ENCODE measurements at places on chromosomes 4 and X.

DNA sequence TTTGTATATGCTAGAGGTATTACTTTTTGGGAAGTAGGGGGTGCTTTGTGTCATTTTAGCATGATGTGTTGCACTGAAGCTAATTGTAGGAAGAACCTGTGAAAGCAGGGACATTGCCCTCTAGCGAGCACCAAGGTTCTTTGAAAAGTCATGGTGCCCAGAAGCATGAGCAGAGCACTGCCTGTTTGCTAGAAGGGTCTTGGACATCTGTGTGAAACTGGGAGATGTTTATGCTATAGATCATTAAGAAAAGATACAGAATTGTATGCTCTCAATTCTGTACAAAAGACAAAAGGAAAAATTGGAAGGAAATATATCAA lies 14.7 kb downstream of the GRPR start:
- DNase-seq = no peak

DNA sequence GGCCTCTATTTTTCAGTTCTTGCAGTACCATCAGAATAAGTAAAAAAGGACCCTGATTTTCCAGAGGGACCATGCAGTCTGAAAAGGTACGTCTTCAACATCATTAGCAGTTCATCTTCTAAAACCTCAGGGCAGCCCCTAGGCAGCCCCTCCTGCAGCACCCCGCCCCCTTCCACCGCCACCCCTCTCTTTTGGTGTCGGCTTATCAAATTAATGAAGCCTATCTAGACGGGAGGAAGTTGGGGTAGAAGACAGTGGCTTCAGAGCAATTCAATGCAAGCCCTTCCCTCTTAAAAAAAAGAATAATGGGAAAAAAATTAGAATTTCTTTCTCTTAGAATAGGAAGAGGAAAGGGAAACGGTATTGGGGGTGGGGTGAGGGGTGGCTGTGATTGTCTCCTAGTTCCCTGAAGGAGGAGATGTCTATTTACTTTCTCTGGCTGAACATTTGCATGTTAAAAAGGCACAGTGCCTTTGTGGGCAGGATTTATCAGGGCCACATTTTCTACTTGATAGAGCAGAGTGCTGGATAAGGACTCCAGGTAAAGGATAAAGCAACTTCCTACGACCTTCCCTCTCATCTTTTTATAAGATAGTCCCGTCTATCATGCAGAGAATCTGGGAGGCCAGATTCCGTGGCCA lies 159.4 kb downstream of the MGST2 start:
- DNase-seq = no peak

- no peak for DNase-seq
Observed at GRCh38 chrX:7514871-7515599, 327.9 kb upstream of the VCX start.

DNA sequence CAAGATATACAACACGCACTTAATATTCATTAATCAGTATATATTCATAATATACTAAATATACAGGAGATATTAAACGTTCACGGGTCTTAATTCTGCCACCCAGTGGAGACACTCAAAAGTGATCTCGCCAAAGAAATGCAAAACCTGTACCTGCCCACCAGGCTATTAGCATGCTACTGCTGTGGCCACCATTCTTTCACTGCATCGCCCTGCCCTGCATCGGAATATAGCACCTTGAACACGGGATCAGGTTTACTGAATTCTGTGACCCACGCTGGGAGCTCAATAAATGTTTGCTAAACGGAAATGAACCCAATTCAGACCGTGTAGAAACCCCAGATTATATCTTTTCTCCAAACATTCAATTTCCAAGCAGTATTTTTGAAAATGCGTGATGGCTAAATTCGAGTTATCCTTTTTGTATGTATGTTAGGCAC lies 840 bp upstream of the CLCN3 start:
- no peak for DNase-seq

GRCh38 chr4:173414456-173414855 lies 15.5 kb upstream of the SCRG1 start:
- DNase-seq = no peak

DNA sequence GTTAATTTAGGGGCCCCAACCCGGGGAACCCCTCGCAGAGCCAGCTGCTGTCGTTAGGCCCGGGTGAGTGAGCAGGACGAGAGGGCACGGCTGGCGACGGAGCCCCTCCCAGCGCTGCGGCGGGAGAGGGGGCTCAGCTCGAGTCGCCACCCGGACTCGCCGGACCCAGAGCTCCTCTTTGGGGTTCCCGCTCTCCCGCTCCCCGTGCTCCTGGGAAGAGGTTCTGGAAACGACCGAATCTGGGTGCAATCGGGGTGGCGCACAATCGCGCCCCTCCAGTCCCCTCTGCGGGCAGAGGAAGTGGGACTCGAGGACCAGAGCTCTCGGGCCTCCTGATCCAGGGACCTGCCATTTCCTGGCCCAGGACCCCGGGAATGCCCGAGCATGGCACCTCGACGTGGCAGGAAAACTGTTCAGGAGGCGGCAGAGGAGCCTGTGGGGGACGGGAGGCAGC lies 37.3 kb upstream of the ARAF start:
- peak; percentile 11 for DNase-seq

GRCh38 chr4:128358231-128358912 lies 70.8 kb upstream of the PGRMC2 start:
- no peak for DNase-seq

- DNase-seq = no peak
Observed at GRCh38 chrX:82534086-82534597, 973.9 kb upstream of the POU3F4 start.

DNA sequence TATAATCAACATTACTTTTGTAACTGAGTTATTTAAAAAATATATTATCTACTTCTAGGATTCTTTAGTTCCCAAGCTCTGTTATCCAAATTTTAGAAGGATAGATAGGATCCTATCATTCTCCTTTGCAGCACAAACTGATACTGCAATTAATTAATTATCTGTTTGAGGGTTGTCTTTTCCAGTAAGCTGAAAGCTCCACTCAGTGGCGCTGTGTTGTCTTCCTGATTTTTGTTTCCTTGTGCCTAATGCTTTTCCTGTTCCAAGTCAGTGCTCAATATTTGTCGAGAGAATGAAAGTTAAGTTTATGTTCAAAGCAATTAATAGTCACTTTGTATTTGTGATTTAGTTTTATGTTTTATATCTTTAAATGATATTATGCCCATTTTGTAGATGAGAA lies 107.4 kb upstream of the ANK2 start:
- DNase-seq = no peak

- DNase-seq = no peak
Observed at GRCh38 chr4:26819478-26820095, 41.1 kb upstream of the STIM2 start.

DNA sequence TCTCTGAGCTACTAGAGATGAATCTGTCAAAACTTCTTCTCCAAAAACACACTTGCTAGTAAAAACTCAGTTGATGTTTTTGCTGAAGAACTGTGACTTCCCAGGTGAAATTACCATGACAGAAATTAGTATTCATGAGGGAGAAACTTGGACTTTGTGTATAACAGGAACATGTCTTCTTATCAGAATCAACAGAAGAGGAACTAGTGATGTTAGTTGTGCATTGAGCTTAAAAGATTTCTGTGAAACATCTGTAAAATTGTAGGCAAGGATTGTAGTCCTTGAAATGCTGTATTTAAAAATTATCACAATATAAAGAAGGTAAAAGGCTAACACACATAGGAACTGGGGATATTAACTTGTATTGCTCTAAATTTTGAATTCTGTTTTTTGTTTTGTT lies 11.3 kb downstream of the FAM241A start:
- no peak for DNase-seq

DNA sequence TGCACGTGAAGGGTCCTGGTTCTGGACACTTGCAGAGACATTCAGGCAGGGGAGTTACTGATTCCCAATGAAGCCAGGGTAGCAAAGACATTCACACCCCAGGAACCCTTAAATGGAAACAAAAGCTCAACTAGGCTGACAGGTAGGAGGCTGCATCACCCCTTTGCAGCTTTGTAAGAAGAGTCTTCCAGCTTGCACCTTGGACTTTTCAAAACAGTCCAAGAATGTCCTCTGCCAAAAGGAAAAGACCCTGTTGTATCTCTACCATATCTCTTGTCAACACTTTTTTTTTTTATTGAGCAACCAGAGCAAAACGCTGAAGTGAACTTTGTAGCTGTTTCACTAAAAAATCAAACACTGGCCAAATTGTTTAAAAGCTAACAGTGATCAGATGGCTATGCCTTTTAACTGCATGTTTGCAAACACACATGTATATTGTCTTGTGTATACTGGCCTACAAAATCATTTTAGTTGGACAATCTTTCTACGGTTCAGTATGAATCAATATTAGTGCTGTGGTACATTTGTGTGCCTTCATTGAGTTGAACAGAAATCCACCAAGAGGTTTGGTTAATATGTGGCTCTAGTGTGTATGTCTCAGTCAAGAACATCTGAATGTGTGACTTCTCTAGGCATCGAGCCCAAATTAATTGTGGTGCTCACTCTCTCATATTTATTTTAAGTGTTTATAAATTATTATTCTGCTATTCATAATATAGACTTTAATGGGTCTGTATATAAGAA lies 18.5 kb upstream of the WWC2 start:
- DNase-seq = no peak

GRCh38 chr4:30718641-30719453 lies 1.3 kb upstream of the PCDH7 start:
- DNase-seq = no peak

GRCh38 chrX:20459410-20460350 lies 193.0 kb upstream of the RPS6KA3 start:
- no peak for DNase-seq

DNA sequence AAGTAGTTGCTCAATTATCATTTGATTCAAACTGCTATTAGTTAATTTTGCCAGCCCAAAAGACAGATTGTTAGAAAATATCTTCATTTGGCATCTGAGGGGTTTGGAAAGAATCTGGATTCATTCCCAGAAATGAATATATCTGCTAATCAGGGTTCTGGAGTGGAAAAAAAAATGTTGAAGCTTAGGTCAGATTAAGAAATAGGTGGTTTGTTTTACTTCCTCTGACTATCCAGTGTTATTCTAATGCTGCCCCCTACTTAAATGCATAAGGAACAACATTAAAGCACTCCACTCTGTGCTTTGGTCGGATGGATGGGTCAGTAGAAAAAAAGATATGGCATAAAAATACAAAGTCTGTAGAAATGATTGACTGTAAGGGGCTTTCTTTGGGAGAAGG lies 89.0 kb downstream of the LUZP4 start:
- DNase-seq = no peak

- peak; percentile 74 for DNase-seq
Observed at GRCh38 chr4:183504930-183505610, at the start of gene ING2. Gene ING2, plus strand, starts transcription at chr4:183505058. Its CDS starts 138 bp downstream, at chr4:183505196.

DNA sequence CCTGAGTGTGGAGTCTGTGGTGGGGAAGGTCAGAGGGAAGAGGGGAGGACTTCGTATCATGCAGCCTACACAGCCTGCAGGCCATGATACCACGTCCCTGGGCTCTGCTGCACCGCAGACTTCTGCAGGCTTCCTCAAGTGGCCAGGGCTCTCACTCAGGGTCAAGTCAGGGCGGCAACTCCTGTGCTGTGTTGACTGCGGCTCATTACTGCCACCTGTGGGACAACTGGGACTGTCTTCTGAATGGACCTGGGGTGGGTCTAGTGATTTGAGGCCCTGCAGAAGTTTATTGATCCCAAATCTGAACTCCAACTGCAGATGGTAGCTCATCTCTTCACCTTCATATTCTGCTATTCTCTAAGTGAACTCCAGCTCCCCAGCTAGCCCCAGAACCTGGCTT lies 167.1 kb downstream of the NSUN7 start:
- DNase-seq = peak; percentile 28

GRCh38 chr4:41369680-41370079 lies 113.0 kb downstream of the UCHL1 start:
- DNase-seq = no peak

DNA sequence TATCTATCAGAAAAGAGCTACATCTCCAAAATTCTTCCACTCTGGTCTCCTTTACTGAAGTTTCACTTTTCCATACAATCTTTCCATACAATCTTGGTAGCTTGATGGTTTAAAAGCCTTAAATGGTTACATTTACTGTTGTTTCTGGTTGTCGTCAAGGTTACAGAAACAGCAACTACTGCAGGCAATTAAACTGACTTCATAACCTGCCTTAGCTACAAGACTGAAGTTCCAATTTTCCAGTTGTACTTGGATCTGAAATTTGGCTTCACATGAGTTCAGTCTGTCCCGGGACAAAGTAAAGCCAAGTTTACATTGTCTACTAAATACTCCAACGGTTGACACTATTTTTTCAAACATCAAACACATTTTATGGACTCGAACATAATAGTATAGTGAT lies 326.4 kb downstream of the ANKRD50 start:
- DNase-seq = no peak

DNA sequence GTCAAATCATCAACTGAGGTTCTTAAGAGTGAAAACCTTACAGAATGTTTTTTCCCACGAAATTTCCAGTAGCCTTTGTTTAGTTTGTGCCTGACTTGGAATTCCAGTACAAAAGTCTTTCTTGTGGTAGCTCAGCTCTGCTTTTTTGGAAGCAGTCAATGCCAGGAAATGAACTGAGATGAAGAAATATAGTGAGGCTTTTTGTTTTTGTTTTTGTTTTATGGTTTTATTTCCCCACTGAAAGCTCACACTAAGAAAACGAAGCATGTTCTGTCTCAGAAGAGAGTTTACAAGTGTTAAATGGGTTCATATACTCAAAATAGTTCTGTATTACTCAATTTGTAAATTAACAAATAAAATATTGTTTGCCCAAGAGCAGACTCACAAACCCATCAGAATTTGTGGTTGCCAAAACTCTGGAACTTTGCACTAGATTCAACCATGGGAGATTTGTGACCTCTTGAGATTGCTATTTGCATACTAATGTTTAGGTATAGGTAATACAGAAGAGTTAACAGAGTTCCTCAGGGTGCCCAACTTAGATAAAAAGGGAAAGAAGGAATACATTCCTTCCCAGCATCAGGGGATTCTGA lies 1060.8 kb downstream of the FAT4 start:
- no peak for DNase-seq

GRCh38 chr4:15318621-15319348 lies 109.0 kb upstream of the C1QTNF7 start:
- no peak for DNase-seq

DNA sequence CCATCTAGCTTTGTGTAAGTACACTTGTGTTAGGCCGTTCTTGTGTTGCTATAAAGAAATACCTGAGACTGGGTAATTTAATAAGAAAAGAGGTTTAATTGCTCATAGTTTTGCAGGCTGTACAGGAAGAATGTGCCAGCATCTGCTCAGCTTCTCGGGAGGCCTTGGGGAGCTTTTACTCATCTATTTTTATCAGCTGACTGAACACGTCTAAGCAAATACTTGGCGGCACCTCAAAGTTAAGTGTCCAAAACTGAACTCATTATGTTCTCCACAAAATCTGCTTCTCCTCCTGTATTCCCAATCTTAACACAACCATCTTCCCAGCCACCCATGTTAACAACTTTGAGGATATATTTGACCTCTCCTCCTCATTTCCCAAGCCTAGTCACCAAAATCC lies 42.4 kb upstream of the GATB start:
- no peak for DNase-seq

GRCh38 chr4:40307627-40308497 lies 27.3 kb upstream of the CHRNA9 start:
- no peak for DNase-seq

Data from glutamatergic neuron (in vitro differentiated cells).